Stimulated activated CD8-positive, alpha-beta memory T cell treated with anti-CD3 and anti-CD28 coated beads, Interleukin-4, amount 100 ng/mL, for 24 hours (primary cell): ENCODE measurements at places on chromosomes 3 and 15.

DNA sequence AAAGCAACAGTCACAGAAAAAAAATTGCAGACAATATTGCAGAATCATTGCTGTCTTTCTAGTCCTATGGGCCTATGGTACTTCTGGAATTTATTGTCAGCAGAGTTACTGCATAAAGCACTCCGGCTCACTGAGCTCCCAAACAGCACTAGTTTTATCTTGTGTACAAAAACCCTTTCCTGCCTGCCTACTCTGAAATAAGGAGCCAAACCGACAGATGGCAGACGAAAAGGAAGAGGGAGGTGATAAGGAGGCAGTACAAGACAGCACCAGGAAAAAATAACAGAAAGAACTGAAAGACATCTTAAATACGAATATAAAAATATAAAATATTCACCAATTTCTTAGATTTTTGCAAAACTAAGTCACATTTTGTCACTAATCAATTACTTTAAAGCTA lies 15.6 kb downstream of the HERC1 start:
- DNase-seq, result no peak

- no peak for DNase-seq
These were observed 82.6 kb upstream of the CSPG5 start for GRCh38 chr3:47661121-47661752.

GRCh38 chr3:194824701-194825111 lies 139.0 kb downstream of the FAM43A start:
- DNase-seq, result no peak

GRCh38 chr15:68274201-68274848 lies 3.2 kb upstream of the FEM1B start:
- no peak for DNase-seq

DNA sequence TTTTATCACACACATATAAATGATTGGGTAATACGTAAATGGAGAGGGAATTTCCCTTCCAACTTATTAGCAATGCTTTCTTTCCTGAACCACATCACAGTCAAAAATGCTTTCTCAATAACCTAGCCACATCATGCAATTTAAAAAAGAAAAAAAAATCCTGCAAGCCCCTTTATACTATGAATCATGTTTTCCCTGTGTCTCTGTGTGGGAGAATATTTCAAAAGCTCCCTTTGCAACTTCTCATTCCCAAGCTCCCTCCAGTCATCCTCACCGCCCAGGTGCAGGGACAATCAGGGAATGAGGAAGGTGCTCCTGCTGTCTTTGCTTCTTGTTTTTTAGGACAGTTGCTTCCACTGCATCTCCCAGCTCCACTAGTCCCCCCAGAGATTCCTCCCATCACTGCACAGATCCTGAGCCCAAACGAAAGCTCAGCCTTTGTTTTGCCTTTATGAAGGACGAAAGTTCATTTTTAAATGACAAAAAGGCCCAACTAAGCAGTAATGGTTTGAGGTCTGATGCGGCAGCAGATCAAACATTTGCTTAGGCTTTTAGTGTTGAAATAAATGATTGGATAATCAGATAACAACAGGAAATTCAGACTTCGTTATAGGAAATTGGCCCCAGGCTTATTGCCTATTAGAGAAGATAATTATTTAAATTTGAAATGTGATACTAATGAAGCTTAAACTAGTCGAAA lies 47.8 kb upstream of the ADGRG7 start:
- DNase-seq, result no peak

GRCh38 chr15:41992151-41992802 lies 19.9 kb upstream of the EHD4 start:
- no peak for DNase-seq

- no peak for DNase-seq
These were observed 13.0 kb downstream of the VIPR1 start for GRCh38 chr3:42515391-42515916.

GRCh38 chr3:183555541-183556081 lies at the start of gene KLHL6:
Gene KLHL6, minus strand, starts transcription at chr3:183555706. Its CDS starts 53 bp downstream, at chr3:183555653.
- DNase-seq, result peak; percentile 56

- DNase-seq, result no peak
These were observed 194.4 kb downstream of the MEIS2 start for GRCh38 chr15:36905908-36906307.

- no peak for DNase-seq
These were observed 14.4 kb upstream of the ZBTB38 start for GRCh38 chr3:141353652-141354495.

- DNase-seq, result no peak
These were observed 99.0 kb downstream of the CNTN3 start for GRCh38 chr3:74515451-74515850.

DNA sequence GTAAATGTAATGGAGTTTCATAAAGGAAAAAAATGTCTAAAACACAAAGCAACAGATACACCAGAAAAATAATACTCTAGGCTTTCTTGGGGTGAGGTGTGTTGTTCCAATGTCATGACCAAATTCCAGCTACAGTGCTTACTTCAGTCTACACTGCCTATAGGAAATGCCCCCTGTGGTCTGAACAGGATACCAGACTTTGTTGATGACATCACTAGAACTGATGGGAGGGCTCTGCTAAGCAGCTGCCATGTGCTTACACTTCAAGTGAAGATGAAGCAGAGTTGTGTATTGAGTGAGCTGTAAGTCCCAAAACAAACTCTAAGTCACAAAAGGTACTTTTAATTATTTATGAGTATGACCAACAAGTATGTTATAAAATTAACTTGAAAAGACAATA lies 456.1 kb upstream of the IL12A start:
- DNase-seq, result no peak

- DNase-seq, result no peak
These were observed 24.6 kb upstream of the ANPEP start for GRCh38 chr15:89839167-89839810.

GRCh38 chr3:42979044-42979972 lies at the start of gene GASK1A:
Gene GASK1A, plus strand, starts transcription at chr3:42979311. Its CDS starts 332 bp downstream, at chr3:42979643.
- DNase-seq, result peak; percentile 16

DNA sequence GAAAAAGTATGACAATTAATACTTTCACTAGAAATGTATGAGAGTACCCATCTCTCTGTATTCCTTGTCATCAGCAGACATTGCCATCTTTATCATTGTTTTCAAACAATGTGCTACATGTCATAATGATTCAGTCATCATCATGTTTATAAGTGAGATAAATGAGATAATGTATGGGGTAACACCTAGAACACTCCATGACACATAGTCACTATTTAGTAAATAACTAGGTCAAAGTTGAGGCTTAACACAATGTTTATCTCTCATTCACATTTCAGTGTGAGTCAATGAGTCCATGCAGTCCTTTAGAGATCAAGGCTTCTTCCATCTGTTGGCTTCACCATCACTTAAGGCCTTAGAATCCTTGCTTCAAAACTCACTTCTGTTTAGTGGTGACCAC lies 70.0 kb downstream of the NLGN1 start:
- DNase-seq, result no peak

DNA sequence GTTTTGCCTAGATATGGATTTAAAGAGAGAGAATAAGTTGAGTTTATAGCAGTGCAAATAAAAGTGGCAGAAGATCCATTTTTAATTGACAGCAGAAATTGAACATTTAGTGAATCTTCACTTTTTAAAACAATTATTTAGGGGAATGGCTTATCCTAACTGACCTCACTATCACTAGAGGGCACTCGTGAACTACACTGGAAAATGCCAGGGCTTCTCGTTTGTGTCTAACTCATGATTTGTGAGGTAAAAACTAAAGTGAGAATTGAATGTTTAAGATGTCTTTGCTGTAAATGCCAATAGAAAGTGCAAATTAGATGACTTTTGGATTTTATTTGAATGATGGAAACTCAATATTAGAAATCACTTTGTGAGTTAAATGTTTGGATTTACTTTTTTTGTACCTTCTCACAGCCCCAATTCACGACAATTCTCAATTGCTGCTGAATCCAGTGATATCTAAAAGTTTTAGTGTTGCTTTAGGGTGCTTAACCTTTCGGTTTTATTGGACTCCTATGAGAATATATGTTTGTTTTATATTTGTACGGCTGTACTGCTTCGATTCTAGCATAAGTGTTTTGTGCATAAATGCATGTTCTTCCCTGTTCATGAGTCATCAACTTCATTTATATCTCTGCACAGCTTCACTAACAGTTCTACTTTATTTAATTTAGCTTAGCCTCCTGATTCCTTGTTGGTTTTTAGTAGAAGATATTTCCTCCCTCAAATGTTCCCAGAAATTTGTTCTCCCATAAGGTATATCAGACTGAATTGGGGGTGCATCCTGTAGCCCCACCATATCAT lies 462.1 kb downstream of the MFSD1 start:
- DNase-seq, result no peak

DNA sequence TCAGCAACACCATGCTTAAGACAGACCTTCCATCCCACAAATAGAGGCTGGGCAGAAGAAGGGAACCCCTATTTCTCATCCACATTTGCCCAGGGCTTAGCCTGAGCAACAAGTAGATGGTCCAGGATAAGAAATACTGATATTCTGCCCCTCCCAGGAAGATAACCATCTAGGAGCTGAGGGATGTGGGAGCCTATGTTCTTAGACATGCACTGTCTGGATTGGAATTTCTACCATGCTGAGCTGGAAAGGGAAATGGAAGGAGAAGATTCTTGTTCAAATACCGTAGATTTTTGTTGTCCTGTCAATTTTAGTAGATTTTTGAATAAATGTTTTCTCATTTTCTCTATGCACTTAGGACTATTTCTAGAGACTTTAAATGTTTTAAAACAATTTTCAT lies 450.7 kb upstream of the SEMA6D start:
- no peak for DNase-seq

DNA sequence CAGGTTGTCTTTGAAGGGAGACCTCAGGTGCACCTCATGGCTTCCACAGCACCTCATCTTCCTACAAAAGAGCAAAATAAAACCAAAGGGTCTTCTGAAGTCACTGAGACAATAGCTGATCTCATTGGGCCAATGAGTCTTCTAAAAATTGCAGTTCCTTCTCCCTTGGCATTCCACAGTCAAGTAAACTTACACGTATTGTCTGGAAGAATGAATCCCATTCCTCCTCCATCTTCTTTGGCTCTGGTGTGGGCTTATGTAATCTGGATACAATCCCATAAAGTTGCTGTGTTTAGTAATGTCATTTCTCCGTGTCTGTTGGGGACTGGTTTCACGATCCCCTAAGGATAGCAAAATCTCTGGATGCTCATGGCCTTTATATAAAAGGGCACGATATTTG lies 85.5 kb upstream of the CGNL1 start:
- no peak for DNase-seq

GRCh38 chr15:84057714-84058331 lies 177.8 kb upstream of the GOLGA6L4 start:
- DNase-seq, result no peak

GRCh38 chr3:119702530-119703527 lies at the start of gene CFAP91:
Gene CFAP91, plus strand, starts transcription at chr3:119703022. Its CDS starts 77 bp downstream, at chr3:119703099.
- peak; percentile 76 for DNase-seq

- DNase-seq, result no peak
These were observed 69.4 kb downstream of the SRGAP3 start for GRCh38 chr3:9179826-9180763.

GRCh38 chr15:83372434-83372891 lies 74.7 kb upstream of the SH3GL3 start:
- no peak for DNase-seq

DNA sequence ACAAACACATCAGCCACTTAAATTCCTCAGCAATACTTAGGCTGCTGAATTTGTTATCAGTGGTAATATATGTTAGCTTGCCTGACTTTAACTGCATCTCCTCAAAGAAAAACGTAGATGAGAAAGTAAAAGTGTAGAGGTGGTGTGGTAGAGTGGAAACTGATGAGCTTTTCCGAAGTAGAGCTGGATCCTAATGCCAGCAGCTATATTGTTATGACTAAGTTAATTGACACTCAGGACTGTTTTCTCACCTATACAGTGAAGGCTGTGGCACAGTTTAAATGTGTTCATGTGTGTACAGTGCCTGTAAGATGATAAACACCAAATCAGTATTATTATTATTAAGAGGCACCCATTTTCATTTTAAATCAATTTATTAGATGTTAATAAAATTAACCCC lies 174.9 kb downstream of the TNIK start:
- DNase-seq, result no peak

DNA sequence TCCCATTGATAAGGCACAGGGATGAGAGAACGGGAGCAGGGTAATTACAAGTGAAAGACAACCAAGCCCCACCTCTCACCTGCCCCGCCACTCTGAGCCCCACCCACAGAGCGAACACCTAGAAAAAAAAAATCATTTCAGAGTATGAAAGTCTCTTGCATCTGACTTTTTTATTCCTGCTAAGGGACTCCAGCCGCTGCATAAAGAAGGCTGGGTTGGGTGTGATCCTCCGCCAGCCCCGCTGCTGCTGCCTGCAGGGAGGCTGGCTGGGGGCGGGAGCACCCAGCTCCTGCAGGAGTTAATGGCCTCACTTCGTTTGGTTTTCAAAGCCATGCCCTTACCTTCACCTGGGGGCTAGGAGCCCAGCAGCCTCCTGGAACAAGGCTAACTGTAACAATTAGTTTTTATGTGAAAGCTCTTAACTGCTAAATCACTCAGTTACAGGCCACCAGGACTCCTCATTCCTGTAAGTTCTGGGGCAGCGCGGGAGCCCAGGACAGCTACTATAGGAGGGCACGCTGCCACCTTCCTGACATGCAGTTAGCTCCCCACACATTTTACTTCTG lies 78.0 kb upstream of the SNRPA1 start:
- DNase-seq, result no peak

- no peak for DNase-seq
These were observed 53.0 kb downstream of the ARHGEF3 start for GRCh38 chr3:56748663-56749231.

DNA sequence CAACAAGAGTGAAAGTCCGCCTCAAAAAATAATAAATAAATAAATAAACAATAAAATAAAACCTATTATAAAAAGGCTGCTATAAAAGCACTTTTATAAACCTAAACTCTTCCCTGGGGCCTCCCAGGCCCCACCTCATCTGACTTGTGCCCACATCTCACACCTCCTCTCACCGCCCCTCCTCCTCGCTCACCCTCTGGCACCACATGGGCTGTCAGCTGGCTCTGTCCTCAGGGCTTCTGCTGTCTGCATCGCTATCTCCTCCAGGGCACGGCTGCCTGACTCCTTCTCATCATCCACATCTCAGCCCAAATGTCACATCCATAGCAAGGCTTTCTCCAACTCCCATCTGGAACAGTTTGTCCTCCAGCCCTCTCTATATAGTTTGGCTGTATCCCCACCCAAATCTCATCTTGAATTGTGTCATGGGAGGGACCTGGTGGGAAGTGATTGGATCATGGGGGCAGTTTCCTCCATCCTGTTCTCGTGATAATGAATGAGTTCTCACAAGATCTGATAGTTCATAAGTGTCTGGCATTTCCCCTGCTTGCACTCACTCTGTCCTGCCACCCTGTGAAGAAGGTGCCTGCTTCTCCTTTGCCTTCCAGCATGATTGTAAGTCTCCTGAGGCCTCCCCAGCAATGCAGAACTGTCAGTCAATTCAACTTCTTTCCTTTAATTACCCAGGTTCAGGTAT lies 8.8 kb upstream of the SH3BP5 start:
- DNase-seq, result no peak
